Fibroblast of skin of left quadriceps (primary cell): ENCODE measurements at places on chromosomes 12 and 14.
A peak's percentile ranks its signal among the peaks of the same experiment; 100 is the strongest.

GRCh38 chr14:102764220-102764671 lies 13.0 kb upstream of the TRAF3 start:
- no peak for DNase-seq

GRCh38 chr14:35016568-35016967 lies 29.5 kb upstream of the FAM177A1 start:
- DNase-seq: no peak

DNA sequence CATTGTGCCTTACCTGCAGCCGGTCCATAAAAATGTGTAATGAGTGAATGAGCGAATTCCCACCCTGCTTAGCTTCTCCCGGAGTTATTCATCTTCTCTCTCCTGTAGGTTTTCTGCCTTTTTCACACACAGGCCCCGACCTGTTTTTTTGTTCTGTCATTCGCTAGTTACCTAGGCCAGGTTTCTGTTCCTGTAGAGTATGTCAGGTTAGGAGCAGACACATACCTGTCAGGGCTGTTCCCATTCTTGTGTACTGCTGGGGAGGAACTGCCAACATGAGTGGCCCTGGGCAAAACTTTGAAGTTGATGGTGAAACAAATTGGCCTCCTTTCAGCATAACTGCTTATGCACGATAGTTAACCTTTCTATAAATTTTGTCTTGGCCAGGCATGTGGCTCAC lies 140.1 kb downstream of the SYNE2 start:
- no peak for DNase-seq

DNA sequence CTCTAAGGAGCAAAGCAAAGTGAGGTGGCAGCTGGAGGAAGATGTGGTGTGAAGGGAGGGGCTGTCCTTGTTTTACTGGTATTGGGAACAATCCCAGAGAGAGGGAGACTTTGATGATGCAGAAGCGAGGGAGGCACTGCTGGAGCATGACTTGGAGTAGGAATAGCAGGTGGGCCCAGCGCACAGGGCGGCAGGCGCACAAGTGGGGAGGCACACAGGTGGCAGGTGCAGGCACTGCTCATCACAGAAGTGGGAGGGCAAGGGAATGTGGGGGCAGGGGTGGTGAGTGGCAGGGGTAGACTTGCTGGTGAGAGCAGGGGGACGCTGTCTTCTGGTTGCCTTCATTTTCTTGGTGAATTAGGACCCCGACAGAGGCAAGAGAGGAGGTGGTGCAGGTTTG lies 11.5 kb upstream of the IFI27 start:
- no peak for DNase-seq

GRCh38 chr14:56180754-56181542 lies 62.7 kb downstream of the PELI2 start:
- no peak for DNase-seq

DNA sequence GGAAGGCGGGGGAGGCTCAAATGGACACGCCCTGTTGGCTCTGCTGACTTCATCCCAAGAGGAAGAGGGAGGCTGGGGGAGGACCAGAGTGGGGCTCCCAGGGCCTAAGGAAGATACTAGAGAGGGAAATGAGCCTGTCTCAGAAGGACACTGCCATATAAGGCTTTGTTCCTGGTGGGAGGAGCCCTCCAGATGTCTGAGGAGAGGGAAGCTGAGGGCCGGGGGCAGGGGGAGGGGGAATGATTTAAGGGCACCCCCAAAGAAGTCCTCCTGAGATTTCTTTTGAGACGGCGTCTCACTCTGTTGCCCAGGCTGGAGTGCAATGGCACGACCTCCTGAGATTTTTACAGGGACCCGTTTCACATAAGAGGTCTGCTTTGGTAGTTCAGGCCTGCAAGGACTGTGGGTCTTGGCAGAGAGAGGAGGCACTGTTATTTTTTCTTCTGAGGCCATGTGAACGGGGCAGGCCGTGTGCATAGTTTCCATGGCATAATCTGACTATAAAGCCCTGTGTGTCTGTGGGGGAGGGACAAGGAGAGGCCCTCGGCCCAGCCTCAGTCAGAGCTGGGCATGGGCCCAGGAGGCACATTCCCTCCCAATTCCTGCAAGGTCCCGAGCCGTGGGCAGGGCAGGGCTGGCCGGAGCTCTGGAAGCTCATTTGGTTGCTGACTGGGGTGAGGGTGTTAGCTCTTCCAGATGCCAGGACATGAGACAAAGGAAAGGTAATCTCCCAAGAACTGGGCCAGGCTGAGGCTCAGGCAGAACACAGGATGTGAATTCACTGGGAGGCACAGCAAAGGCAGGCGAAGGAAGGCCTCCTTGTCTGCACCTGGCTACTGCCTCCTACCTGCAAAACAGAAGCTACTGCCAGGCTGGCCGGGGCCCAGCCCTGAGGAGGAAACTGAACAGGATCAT lies 22.2 kb upstream of the PLEKHG3 start:
- DNase-seq: peak; percentile 16

GRCh38 chr14:105026802-105027563 lies 6.1 kb upstream of the CDCA4 start:
- DNase-seq: no peak

DNA sequence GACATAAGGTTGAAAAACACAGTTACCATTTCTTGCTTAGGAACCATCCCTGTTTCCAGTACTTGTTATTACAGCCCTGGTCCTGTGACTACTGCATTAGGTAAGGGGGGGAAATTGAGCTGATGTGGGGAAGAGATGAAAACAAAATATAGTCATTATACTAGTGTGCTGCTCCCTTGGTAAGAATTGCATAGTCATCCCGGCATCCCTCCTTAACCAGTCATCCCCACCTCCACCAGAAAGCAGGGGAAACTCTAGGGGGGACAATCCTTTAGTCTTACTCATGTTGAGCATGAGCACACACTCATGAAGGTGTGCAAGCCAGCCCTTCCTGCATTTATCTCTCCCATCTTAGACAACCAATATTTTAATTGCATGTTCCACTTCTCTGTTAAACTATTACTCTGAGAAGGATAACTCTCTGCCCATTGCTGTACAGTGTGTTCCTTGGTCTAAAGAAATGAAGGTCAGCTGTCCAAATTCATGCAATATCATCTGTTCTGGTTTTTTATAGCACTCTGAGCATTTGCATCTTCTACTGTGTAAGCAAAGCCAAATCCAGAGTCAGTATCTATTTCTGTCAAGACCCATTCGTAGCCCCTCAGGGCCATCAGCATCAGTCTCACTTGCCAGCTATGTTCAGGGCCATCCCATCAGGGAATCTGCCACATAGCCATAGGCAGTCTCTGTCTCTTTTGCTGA lies 46.8 kb downstream of the TMEM30B start:
- no peak for DNase-seq

GRCh38 chr14:20750194-20750593 lies 4.5 kb downstream of the EDDM3A start:
- no peak for DNase-seq

GRCh38 chr12:50679612-50680011 lies 84.3 kb upstream of the ATF1 start:
- DNase-seq: no peak

- DNase-seq: peak; percentile 88
These were observed 9.8 kb upstream of the PNMA1 start for GRCh38 chr14:73723797-73724661.

DNA sequence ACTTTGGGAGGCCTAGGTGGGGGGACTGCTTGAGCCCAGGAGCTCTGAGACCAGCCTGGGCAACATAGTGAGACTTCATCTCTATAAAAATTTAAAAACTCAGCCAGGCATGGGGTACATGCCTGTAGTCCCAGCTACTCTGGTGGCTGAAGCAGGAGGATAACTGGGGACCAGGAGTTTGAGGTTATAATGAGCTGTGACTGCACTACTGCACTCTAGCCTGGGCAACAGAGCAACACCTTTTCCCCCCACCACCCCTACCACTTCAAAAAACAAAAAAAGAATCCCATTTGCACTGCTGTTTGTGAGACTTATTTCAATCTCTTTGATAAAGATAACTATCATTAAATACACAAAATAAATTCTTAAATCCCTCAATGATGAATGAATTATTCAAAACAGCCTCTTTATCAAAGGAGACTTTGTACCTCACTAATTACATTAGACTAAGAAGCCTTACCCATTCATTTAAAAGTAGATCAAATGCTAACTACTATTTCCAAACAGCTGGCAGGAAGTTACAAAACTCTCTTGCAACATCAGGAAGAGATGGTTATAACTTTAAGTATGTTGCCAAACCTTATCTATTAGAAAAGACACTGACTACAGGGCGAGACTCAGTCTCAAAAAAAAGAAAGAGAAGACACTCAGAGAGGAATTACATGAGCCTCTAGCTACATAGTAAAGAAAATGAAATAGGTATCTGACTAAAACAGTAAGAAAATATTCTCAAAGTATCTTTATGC lies 14.7 kb downstream of the BLTP3B start:
- peak; percentile 52 for DNase-seq

DNA sequence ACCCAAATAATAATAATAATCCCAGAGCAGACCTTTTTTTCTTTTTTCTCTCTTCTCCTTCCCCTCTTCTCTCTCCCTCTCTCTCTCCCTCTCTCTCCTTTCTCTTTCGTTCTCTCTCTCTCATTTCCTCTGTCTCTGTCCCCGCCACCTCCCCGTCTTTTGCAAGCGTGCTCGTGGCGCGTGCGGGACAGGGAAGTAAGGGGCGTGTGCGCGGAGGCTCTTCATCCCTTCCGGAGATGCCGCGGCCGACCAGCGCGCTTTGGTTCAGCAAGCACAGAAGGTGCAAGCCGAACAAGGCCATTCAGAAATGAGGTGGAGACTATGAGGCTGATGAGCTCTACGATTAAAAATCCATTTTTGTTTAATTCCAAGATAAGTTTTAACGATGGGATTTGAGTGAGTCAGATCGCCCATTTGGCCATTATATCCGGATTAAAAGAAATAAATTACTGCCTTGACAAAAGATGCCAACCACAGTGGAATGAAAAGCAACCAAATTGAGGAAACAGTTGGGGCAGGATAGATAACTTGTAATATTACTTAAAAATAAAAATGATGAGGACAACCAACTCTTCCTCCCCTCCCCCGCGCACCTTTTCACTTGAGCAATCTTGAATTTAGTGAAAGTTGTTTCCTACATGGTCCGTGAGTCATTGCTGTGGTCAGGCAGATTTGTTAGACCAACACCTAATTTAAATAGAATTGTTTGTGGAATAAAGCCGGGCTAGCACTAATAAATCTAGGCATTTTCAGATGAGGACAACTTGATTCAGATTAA lies 1.2 kb upstream of the AMIGO2 start:
- no peak for DNase-seq

DNA sequence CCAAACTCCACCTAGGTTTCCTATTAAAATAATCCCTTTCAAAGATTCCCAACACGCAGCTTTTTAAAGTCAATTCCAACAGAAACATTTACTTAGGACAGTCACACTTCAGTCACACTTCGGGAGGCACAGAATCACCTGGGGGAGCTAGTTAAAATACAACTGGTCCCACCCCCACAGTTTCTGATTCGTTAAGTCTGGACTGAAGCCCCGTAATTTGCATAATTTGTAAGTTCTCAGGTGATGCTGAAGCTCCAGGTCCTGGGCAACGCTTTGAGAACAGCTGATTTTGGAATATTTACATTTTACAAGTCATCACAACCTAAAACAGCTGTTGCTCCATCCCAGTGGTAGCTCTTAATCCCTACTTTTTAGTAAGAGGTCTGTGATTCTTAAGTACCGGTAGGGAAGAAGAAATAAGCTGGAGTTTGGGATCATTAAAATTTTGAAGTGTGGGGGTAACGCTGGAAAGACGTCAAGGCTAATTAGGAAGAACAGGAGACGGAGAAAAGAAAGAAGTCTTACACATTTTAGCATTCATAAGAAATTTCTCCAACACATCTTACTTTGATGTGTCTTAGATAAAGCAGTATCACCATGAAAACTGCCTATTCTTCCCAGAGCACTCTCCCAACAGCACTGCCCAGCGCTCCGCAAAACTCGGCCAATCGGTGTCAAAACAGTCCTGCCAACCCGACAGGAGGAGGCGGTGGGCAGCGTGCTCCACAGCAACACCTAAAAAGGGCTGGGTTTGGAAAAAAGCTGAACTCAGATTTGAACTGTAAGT lies 1.1 kb downstream of the IPO8 start:
- DNase-seq: no peak

GRCh38 chr14:39998854-39999253 lies 566.6 kb upstream of the FBXO33 start:
- DNase-seq: no peak

GRCh38 chr12:96635844-96636243 lies 146.5 kb downstream of the CFAP54 start:
- DNase-seq: no peak

DNA sequence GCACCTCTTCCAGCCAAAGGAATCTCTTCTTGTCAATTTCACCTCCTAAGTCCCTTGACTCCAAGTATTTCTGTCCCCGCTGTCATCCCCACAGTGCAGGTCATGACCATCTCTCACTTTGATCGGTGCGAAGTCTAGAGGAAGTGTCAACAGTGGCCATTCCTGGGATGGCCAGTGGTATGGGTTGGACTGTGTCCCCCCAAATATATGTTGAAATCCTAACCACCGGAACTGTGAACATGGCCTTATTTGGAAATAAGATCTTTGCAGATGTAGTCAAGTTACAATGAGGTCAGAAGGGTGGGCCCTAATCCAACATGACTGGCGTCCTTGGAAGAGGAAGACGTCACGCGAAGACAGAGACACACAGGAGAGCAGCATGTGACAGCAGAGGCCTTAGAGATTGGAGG lies 155.9 kb upstream of the PRMT8 start:
- no peak for DNase-seq

DNA sequence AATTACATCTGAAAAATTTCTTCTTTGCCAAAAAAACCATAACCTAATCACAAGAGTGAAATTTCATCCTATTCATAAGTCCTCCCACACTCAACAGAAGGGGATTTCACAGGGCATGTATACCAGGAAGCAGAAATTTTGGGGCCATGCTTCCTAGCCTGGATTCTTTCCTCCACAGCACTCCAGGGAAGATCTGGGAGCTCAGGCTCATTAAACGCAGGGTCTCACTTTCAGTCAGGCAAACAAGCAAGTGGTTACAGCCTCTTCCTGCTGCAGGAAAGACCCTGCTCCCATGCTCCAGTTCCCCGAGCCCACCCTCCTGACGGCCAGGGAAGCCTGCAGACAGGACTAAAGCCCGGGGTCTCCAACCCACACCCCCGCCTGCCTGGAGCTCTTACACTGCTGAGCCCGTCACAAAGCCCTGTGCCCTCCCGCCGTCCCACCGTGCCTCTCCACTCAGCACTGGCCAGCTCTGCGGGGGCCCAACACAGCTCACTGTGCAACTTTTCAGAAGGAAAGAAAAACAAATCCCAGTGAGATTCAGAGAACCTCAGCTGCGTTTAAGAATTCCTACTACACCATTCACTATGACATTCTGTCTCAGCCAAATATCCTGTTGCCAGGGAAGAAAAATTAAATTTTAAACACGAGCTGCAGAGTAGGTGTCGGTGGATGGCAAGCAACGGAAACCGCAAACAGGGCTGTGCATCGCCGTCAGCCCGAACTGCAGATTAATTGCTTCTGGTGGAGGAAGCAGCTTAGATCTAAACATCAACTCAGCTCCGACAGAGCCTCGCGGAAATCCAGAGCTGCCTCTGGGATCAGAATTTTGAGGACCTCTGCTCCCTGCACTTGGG lies 106.7 kb upstream of the SFSWAP start:
- no peak for DNase-seq

GRCh38 chr14:77882098-77882497 lies 82.2 kb downstream of the ADCK1 start:
- no peak for DNase-seq
